ENCODE measurements at places on chromosomes 7 and 10.

GRCh38 chr7:10022957-10023356 lies 950.7 kb upstream of the PHF14 start:
- DNase-seq = no peak

GRCh38 chr10:77458986-77459590 lies 178.5 kb downstream of the KCNMA1 start:
- DNase-seq = no peak

- no peak for DNase-seq
These were observed 17.1 kb upstream of the STK17A start for GRCh38 chr7:43565786-43566185.

DNA sequence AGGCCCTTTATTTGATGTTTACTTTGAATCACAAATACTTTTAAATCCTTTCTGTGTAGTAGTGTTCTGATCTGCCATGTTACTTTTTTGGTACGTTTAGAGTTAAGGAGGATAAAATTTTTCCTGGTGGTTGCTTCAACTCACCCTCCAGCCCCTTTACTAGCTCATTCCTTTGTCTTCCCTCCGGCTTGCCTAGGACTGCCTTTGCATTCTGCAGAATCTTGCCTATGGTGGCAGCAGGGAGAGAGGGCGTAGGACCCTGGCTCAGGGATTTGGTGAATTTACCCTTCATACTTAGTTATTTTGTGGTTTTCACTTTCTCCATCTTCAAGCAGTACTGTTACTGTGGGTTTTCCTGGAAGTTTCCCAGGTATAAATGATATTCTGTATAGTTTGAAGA lies 833.5 kb downstream of the XPNPEP1 start:
- no peak for DNase-seq

DNA sequence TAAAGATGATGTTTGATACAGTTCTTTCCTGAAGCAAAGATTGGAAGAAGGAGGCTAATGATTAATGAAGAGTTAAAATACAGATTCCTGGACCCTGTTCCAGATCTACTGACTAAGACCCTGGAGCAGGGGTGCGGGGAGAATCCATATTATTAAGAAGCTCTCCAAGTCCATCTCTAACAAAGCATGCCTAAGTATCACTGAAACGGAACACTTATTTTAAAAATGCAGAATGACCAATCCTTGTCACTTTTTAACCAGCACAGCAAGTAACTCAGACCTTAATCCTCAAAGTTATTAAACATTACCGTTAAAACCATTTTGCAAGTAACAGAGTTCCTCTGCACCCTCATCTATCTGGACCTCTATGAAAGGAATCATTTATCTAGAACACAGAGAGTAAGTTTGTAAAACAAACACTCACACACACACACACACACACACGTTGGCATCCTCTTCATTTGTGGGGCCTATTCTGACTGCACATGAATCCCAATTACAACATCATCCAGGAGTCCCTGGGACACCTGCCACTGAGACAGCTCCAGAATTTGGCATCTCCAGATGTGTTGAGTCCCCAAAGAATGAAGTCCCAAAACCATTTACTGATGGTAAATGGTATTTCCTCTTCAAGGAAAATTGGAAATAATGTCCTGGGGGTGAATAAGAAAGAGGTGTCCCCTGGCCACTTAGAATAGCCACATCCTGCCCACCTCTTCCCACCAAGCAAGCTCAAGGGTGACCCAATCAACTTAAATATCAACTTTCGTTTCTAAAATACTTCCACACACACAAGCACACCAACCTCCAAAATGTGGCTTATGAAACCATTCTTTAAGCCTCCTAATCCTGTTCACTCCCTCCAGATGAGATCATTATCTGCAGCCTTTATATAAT lies 117.5 kb downstream of the PARD3 start:
- no peak for DNase-seq

DNA sequence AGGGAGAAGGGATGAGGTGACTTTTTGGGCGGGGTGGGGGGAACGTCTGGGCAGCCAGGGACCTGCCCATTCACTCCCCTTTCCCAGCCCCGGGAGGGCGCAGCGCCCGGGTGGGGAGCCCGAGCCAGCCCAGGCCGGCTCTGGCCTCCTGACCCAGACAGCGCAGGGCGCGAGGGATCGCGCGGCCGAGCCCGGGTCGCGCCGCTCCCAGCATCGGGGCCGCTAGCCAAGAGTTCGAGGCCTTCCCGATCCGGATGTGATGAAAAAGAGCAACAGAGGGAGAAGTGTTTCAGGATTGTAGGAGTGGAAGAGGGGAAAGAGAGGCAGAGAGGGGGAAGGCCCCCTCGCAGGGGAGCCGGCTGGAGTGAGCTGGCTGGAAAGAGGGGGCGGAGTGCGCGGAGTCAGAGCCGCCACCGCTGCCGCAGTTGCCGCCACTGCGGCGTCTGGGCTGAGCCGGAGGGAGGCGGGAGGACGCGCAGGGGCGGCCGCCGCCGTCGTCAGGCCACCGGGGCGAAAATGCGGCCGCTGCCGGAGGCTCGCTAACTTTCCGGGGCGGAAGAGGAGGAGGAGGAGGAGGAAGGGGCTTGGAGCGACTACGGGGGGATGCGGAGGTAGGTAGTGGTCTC lies at the start of gene MDFIC:
TSS of gene MDFIC (plus strand) at position 69 of the 626 bp plus-strand sequence. CDS start 940 bp downstream, outside the sequence.
- no peak for DNase-seq

GRCh38 chr7:139680676-139681462 lies 96.9 kb downstream of the HIPK2 start:
- peak; percentile 71 for DNase-seq

GRCh38 chr10:86940677-86941076 lies 16.7 kb downstream of the MMRN2 start:
- DNase-seq = no peak

GRCh38 chr10:3972460-3973301 lies 187.7 kb upstream of the KLF6 start:
- DNase-seq = no peak

DNA sequence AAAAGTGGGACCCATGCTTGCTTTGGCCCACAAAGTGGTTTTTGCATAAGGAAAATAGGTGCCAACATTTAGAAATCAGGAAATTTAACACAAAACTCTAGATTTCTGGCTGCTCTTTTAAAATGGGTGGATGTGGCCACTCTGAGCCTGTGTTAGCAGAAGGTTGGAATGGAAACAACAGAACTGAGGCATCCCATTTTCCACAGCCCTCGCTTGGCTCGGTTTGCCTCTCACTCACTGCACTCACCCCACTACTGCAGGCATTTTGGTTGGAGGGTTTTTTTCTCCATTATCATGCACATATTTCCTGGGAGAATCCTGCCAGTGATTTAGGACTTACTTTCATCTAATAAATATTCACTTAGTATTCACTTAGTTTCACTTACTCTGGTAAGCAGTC lies 178.9 kb downstream of the BICC1 start:
- no peak for DNase-seq

DNA sequence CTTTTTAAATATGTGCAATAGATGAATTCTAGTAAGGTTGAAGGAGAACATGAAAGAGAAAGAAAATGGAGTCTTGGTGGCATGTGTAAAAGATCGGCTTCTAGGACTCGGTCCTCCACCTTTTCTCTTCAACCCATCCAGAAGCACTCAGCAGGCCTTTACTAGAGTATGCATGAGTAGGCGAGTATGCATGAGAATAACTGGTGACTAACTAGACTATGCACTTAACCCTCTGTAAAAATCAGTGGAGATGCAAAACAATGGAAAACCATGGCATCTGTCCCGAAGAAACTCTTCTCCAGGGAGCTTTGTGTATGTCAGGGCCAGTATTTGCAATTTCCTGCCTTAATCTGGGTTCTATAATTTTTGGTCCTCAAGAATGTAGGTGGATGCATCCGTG lies 40.0 kb upstream of the GRB10 start:
- no peak for DNase-seq

GRCh38 chr7:100563100-100563564 lies 10.6 kb downstream of the SAP25 start:
- DNase-seq = no peak

GRCh38 chr7:115033917-115034459 lies 112.1 kb downstream of the MDFIC start:
- no peak for DNase-seq

- no peak for DNase-seq
These were observed 108.0 kb upstream of the HABP2 start for GRCh38 chr10:113444766-113445365.

- DNase-seq = no peak
These were observed 97.4 kb downstream of the ELFN1 start for GRCh38 chr7:1767524-1767923.

DNA sequence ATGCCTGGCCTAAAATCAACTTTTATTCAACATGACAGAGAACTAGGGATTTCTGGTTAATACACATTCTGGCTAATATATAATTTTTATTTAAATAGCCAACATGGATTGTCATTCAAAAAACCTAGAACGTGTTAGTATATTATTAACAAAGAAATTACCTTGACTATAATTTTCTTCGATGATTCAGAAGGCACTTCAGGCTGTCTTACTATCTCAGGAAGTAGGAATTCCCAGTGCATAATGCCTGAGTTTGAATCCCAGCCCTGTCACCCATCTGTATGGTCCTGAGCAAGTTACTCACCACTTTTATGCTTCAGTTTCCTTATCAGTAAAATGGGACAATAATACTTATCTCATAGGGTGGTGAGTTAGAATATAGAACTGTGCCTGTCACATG lies 106.2 kb downstream of the SORCS1 start:
- no peak for DNase-seq

- DNase-seq = peak; percentile 53
These were observed 66.8 kb upstream of the CCNJ start for GRCh38 chr10:95976362-95977229.

- no peak for DNase-seq
These were observed 2.2 kb upstream of the WAC start for GRCh38 chr10:28530751-28531150.

GRCh38 chr7:118575393-118575948 lies 351.0 kb downstream of the ANKRD7 start:
- DNase-seq = no peak

- DNase-seq = no peak
These were observed 122.1 kb upstream of the EFCAB10 start for GRCh38 chr7:105703207-105703930.

DNA sequence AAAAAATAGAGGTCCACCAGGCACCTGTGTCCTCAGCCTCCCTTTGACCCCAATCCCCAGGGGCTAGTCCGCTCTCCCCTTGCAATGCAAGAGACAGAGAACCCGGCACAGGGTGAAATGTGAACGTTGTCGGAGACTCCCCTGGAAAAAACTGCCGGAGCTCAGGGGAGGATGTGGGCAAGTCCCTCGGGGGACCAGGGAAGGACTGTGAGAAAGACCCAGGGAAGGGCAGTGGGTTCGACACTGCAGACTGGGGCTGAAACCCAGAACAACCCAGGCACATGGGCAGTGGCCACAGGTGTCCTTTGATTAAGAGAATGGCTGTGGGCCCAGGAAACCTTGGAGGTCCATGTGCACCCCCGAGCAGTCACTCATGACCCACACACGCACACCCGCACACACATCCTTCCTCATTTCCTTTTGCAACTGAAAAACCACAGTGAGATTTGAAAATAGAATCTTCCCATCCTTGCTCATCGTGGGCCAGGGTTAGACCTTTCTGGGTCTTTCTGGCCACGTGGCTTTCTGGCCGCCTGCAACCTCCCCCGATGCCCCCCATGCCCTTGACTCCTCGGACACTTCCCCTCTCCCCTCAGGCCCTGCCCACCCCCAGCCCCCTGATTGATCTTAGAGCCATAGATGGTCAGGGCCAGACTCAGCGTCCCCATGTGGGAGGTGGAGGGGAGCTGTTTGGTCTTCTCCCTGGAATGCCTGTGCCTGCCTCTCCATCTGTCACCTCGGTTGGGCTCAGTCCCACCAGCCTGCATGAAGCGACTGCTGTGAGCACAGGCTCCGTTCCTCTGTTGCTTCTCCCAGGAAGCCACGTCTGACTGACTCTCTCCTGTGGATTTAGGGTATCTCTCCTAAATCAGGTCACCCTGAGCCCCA lies 7.9 kb downstream of the LAT2 start:
- DNase-seq = peak; percentile 91

DNA sequence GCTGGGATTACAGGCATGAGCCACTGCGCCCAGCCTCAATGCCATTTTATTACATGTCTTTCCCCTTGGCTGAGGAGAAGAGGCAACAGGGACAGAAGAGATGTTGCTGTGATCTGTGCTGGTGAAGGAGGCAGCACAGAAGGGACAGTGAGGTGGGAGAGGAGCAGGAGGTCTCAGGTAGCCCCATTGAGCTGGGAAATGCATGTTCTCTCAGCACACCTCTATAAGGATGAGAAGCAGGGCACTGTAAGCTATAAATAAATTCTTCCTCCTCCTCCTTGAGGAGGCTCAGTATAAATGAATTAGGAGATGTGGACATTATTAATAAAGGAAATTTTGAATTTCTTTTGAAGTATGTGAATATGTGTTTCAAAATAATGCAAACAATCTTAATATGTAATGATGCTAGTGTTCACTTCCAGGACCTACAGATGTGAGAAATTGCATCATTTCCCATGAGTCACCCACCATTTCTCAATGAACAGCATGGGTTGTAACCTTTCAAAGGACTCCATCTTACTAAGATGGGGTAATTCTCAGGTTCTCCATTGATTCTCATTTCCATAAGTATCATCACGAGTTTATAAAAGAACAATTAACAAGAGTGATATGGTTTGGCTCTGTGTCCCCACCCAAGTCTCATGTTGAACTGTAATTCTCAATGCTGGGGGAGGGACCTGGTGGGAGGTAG lies 88.9 kb upstream of the ODAD2 start:
- no peak for DNase-seq

DNA sequence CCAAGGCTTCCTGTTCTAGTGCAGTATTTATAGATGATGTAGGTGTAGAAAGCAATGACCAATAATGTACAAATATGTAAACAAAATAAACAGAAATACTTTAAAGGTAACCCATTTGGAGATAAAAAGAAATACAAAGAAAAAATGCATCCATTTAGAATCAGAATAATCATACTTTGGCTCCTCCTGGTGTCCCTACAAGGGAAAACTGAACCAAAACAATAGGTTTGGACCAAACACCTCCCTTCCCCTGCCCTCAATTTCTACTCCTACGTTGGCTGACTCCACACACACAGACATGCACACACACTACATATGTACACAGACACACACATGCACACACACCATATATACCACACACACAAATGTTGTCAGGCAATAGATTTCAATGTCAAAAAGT lies 36.0 kb downstream of the C10orf143 start:
- DNase-seq = no peak

GRCh38 chr10:104022026-104022425 lies 55.1 kb downstream of the SLK start:
- no peak for DNase-seq

DNA sequence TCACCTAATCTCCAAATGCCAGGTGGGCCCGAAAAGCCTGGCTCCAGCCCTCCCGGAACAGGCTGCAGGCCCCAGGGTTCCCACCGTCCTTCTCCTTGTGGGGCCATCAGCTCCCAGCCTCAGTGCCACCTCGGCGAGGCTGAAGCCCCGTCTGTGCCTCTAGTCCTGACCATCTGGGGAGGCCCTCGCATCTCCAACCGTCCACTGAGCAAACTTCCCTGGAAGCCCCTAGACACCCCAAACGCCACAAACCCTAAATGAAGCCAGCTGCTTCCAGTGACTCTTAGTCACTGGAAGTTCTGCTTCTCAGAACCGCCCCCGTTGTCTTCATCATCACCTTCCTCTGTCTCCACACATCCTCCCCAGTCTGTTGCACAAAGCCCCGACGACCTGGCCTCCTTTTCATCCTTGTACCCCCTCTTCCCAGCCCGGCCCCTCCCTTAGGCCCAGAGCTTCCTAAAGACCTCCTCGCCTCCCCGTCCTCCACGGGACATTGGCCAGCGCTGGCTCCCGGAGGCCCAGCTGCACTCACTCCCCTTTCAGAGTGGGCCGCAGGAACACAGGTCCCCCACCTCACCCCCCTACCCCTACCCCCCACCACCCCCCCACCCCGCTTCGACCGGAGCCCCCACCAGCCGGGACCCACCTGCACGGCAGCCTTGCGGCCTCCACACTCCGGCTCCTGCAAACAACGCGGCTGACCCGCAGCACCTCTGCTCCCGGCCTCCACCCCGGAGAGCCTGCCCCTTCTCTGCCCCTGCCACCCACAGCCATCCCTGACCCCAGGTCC lies 1.1 kb upstream of the DIP2C start:
- no peak for DNase-seq

Measured in Kasumi-1 (cell line).